Stimulated activated CD8-positive, alpha-beta memory T cell treated with anti-CD3 and anti-CD28 coated beads, Interleukin-7, amount 100 ng/mL, for 1 hour (primary cell): ENCODE measurements at places on chromosomes 4 and X.

GRCh38 chrX:155966876-155967275 is 30.6 kb upstream of the IL9R start:
- DNase-seq: peak; percentile 3

GRCh38 chr4:83019794-83020494 is 9.3 kb upstream of the LIN54 start:
- DNase-seq: no peak

DNA sequence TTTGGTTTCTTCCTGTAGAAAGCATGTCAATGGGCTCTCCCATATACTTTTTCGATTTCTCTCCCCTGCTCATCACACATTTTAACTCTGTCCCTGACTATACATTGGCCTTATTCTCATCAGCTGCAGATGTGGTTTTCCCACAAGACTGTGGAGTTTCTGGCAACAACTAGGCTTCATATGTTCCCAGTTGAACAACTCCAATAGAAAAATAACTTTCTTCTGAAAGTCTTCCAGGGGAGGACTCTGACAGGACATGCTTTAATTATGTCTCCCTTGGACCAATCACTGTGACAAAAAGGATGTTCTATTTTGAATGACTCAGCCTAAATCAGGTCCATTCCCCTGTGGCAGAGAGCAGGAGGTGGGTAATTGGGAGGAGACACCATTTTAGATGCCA is 28.1 kb downstream of the SPANXC start:
- no peak for DNase-seq

DNA sequence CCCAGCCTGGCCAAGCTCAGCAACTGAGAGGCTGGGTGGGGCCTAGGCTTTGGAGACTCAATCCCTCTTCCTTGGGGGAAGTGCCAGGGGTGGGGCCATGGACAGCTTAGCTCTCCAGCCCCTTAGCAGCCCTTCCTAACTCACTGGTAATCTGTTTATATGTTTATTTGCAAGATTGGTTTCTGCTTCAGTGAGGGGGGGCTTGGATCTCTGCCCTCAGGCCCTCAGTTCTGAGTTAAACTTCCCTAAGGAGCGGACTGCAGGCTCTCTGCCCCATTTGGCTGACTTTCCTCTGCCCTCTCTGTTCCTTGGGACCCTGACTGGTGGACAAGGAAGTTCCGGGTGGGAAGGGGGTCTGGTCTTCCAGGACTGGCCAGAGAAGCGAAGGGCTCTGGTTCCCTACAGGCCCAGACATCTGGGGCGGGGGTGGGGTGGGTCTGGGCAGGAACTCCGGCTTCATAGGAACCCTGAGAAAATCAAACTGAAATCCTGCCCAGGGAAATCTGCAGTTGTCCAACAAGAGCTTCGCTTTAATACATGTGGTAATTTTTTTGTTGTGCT is 51.4 kb downstream of the NALF2 start:
- DNase-seq: no peak

- no peak for DNase-seq
Measured at GRCh38 chr4:110124711-110125110, 73.7 kb downstream of the ELOVL6 start.

DNA sequence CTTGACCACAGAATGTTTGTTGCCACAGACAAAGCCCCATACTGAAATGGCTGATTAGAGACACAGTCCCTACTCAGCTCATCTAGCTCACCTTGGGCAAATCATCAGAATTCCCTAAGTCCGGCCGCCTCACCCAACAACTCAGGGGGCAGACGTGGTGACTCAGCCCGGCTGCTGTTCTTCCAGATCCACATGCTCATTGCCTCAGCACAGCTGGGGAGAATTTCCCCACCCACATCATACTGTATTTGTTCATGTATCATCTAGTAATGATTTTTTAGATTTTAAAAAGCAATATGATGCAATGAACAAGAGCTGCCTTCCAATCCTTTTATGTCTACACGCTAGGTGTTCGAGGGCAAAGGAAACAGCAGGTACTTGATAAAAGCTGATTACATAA is 333.8 kb upstream of the TENM3 start:
- DNase-seq: no peak

GRCh38 chrX:68196939-68197791 is 236.1 kb downstream of the OPHN1 start:
- DNase-seq: no peak

GRCh38 chrX:120023259-120023658 is 54.2 kb downstream of the RHOXF2B start:
- DNase-seq: no peak
